ENCODE measurements at places on chromosomes 4 and X.

GRCh38 chr4:74061430-74061829 is 22.9 kb upstream of the CXCL3 start:
- no peak for DNase-seq

GRCh38 chr4:121510341-121510874 is 129.6 kb upstream of the QRFPR start:
- DNase-seq: no peak

DNA sequence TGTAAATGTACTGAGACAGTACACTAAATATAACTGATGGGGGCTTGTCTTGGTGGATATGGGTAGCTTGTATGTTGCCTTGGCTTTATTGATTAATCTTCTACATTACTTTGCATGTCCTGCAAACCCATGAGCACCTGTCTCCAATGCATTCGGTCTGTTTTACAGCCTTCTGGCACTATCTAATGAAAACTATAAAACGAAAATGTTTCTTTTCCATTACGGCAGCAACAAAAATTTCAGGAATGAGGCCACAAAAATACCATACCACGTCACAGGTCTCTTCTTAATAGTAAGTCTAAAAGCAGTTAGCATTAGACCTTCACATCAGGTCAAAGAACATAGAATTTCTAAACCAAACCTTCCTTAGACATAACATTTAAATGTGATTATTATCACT is 49.8 kb downstream of the EDNRA start:
- no peak for DNase-seq

DNA sequence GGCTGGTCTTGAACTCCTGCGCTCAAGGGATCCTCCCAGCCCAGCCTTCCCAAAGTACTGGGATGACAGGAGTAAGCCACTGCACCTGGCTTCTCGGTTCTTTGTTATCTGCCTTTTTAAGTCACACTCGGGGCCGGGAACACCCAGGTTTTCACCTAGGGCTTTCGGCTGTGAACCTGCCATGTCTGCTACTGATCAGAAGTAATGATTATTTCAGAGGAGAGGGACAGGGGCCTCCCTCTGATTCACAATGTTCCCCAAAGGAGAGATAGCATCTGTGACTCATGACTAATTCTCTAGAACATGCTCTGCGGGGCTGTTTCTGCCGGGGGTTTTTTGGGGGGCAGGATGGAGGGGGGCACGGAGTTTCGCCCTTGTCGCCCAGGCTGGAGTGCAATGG is 26.9 kb downstream of the CRLF2 start:
- DNase-seq: no peak

- no peak for DNase-seq
Observed at GRCh38 chrX:113868177-113868576, 715.7 kb upstream of the HTR2C start.

- DNase-seq: no peak
Observed at GRCh38 chr4:7460566-7460965, 25.8 kb upstream of the PSAPL1 start.

- DNase-seq: no peak
Observed at GRCh38 chrX:129845616-129846190, 2.0 kb upstream of the ZDHHC9 start.

GRCh38 chr4:117224256-117224655 is 138.9 kb upstream of the TRAM1L1 start:
- no peak for DNase-seq

DNA sequence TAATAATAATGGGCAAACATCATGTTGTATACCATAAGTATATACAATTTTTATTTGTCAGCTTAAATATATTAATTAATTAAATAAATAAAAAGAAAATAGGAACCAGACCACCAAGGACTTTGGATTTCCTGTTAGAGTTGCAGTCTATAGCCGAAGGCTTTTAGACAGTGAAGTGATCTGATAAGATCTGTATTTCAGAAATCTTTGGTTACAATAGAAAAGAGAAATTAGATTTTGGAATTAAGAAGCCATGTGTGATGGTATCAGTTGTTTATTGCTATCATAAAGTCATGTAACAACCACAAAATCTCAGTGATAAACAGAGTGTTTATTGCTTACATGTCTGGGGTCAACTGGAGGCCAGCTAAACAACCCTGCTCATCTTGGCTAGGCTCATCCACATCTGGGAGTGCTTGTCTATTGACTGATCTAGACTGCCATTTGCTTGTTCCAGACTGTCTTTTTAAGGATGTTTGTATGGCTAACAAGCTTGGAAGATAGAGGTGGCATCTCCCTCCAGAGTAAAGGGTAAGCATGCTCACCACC is 142.1 kb upstream of the USP9X start:
- no peak for DNase-seq

DNA sequence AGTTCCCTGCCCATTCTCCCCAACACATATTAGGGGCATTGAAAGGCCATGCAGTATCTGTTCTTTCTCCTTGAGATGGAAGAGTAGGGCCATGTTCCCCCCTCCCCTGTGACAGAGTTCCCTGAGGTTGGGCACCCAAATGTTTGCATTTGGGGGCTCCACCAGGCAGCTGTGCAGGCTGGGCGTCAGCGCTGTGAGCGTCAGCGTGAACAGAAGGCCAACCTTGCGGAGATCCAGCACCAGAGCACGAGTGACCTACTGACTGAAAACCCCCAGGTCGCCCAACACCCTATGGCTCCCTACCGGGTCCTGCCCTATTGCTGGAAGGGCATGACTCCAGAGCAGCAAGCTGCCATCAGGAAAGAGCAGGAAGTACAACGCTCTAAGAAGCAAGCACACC is 3.9 kb downstream of the HSD17B10 start:
- no peak for DNase-seq

DNA sequence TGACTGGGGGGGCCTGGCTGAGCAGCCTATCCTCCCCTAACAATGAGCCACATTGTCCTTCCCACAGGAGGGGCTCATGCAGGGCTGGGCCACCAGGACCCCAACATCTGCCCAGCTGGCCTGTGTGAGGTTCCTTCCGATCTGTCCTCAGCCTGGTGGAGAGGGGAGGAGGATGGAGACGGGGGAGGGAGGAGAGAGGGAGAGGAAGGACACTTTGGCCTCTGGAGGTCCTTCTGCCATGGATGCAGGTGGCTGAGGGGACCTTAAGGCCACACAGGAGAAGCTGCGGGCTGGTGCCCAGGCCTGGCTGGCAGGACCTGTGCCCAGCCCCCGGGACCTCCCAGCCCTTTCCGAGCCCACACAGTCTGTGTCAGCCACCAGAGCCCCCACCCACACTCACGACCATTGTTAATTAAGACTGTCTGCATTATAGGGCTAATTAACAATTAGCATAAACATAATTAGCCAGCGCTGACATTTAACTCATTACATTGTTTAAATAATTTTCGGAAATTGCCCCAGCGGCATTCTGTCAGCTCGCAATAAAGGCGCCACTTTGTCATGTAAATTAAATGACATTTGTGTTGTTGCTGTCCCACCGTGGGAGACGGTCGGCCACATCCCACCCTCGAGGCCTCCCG is 53.0 kb upstream of the NKX1-1 start:
- DNase-seq: no peak

- DNase-seq: no peak
Observed at GRCh38 chr4:81032771-81033684, 2.5 kb downstream of the BMP3 start.

- DNase-seq: no peak
Observed at GRCh38 chrX:13029887-13030771, 14.3 kb downstream of the FAM9C start.
